Stimulated activated CD8-positive, alpha-beta memory T cell treated with anti-CD3 and anti-CD28 coated beads, Interleukin-12 subunit alpha, Interleukin-12 subunit beta, amount 100 ng/mL, for 4 hours (primary cell): ENCODE measurements at places on chromosomes 11 and 22.

- no peak for DNase-seq
Observed at GRCh38 chr11:17014833-17015626, 816 bp upstream of the PLEKHA7 start.

DNA sequence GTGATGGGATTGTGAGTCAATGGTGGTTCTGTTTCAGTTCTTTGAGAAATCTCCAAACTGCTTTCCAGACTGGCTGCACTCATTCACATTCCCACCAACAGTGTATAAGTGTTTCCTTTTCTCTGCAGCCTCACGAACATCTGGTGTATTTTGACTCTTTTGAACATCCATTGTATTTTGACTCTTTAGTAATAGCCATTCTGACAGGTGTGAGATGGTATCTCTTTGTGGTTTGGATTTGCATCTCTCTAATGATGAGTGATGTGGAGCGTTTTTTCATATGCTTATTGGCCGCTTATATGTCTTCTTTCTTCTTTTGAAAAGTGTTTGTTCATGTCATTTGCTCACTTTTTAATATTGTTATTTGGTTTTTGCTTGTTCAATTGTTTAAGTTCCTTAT is 19.4 kb downstream of the NELL1 start:
- DNase-seq, result no peak

GRCh38 chr22:32185821-32186220 is 19.1 kb downstream of the RFPL2 start:
- no peak for DNase-seq

DNA sequence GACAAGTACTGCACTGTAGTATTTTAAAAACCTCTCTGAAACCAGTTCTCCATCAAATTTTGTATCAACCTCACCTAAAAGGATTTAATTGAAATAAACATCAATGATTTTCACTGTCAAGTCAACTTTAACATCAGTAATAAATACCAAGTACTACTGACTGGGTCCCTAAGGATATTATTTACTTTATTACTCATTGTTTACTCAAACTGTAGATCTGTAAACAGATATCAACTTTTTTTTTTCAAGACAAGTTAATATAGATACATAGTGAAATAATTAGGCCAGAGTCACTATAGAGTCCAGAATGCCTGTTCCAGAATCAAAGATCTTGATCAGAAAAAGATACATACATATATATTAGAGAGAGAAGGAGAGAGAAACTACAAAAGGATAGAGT is 1.6 kb downstream of the RNF141 start:
- no peak for DNase-seq

DNA sequence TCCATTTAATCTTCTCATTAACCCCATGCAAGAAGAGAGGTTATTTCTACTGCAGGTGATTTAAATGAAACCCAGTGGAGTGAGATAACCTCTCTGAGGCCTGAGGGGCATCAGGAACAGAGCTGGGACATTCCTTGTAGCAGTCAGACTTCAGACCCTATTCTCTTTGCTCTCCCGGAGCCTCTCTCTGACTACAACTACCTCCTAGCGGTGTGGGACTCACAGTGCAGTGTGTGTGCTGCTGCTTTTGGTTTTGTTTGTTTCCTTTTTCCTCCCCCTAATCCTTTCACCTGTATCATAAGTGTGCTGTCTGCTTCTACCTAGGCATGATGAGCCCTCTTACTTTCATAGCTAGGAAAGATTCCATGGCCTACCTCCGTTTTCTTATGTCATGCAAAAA is 769.6 kb downstream of the NTM start:
- DNase-seq, result no peak

GRCh38 chr11:12705874-12706273 is 31.7 kb downstream of the TEAD1 start:
- no peak for DNase-seq

- DNase-seq, result no peak
Observed at GRCh38 chr11:90947930-90948329, 725.1 kb upstream of the CHORDC1 start.

GRCh38 chr11:8180469-8180868 is 11.6 kb upstream of the RIC3 start:
- DNase-seq, result no peak

DNA sequence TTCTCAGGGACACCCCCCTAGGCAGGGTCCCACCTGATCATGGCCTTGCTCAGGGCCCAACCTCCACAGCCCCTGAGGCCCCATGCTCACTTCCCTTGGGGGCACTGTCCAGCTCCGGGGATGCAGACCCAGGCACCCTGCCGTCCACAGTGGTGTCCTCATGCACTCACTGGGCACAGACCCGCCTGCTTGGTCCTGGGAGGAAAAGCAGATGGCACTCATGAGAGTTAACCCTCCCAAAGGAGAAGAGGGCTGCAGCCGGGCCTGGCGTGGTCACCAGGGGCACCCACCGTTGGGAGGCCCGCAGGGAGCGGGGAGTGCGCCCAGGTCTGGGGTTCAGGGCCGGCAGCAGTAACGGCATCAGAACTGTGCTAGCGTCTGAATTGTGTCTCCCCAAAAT is 1270.9 kb downstream of the BRD1 start:
- DNase-seq, result no peak

DNA sequence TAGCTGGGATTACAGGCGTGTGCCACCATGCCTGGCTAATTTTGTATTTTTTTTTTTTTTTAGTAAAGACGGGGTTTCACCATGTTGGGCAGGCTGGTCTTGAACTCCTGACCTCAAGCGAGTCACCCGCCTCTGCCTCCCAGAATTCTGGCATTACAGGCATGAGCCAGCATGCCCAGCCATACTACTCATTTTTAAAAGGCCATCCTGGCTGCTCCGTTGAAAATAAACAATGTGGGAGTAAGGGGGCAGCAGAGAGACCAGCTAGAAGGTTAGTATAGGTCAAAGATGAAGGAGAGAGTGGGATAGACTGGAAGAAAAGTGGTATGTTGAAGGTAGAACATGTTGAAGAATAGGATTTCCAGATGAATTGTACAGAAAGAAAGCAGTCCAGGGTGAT is 17.6 kb upstream of the LIN7C start:
- DNase-seq, result no peak

DNA sequence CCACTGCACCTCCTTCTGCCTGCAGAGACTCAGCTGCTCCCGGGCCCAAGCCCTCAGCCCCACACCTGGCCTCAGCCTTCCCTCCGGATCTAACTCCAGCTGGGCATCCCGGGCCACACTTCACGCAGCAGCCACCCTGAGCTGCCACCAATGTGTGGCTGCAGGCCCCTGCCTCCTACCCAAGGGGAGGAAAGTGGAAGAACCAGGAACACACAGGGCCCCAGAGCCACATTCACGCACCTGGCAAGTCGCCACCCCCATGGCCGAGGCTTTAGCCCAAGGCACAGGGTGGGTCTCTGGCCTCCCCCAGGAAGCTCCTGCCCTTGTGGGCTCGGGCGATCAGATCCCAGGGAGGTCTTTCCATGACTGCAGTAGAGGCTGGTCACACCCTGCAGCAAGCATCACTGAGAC is 345.6 kb downstream of the CTTN start:
- DNase-seq, result no peak
